ENCODE measurements at places on chromosomes 12 and 14.

GRCh38 chr12:69341328-69341727 lies 6.9 kb upstream of the LYZ start:
- no peak for DNase-seq

GRCh38 chr14:58428118-58428683 lies 682 bp downstream of the KIAA0586 start:
- DNase-seq, result peak; percentile 33

GRCh38 chr14:92276074-92276473 lies 46.9 kb upstream of the SLC24A4 start:
- DNase-seq, result no peak

GRCh38 chr12:46260124-46260912 lies 8.5 kb downstream of the SLC38A1 start:
- DNase-seq, result no peak

DNA sequence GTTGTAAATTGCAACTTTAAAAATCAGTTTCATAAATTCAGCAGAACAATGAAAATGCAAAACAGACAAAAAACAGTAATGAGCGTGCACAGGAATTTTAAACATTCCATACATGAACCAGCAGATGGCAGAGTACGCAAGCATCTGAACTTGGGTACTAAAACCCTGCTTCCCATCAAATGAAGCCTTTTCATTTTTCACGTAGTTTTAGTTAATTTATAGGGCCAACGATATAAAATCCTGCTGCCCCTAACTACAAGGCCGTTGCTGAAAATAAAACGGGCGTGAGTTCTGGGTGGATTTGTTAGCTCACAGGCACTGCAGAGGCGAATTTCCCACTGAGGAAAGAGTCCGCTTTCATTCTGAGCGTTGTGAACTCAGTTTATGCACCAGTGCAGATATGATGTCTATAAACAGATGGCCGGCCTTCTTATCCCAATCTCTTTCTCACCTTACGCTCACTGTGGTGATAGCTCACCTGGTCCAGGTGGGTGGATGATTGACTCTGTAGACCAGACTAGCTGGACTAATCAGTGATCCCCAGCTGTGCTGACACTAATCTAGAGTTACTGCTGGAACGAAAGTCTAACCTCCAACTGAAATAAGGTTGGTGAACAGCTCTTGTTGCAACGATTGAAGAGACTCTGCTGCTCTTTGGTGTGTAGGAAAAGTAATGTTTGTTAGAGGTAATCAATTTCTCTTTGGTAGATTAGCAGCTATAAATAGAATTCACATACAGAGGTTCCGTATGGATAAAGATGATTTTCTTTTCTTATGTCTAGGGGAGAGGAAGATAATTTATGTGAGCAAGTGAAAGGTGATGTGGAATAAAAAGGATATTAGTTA lies 89.2 kb downstream of the PDZRN4 start:
- DNase-seq, result peak; percentile 2

DNA sequence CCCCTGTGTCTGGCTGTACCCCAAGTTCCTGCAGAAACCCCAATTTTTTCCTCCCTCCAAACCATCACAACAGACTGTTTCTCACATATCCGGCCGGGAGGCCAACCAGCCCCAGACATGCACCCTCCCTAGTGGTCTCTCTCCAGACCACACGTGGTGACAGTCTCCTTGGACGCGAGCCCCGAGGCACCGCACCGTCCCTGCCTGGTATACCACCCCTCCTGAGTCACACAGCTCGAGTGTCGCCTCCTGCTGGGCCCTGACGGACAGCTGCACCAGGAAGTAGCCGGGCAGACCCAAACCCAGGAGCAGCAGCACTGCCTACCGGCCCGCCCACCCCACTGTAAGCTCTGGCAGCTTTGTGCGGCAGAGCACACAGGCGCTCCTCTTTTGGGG lies 97.4 kb downstream of the RFLNA start:
- no peak for DNase-seq

- no peak for DNase-seq
Measured at GRCh38 chr14:68284333-68284732, 464.8 kb downstream of the RAD51B start.

- DNase-seq, result no peak
Measured at GRCh38 chr12:133220521-133220920, 15.2 kb downstream of the ANHX start.

- DNase-seq, result no peak
Measured at GRCh38 chr14:30443368-30444007, 115.5 kb upstream of the G2E3 start.

GRCh38 chr12:108616941-108617858 lies 16.5 kb downstream of the SELPLG start:
- DNase-seq, result peak; percentile 64

DNA sequence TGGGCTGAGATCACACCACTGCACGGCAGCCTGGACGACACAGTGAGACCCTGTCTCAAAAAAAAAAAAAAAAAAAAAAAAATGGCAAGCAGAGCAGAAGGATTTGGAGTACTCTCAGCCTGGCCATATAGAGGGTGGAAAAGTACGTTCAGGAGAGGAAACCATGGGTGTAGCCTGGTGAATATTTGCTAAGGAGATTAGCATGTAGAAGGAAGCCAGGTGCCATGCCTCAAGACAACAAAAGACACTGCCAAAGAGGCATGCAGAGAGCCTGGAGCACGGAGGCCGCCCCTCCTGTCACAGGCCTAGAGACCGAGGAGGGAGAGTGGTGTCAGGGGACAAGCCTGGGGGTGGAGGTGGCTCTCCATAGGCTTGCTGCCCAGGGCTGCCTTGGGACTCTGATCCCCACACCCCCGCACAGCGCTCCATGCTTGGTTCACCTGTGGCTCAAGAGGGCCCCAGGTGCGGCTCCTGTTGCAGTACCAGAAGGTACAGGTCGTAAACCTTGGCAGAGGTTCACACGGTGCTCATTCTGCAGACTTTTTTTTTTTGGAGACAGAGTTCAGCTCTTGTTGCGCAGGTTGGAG lies 27.9 kb upstream of the DEGS2 start:
- no peak for DNase-seq

DNA sequence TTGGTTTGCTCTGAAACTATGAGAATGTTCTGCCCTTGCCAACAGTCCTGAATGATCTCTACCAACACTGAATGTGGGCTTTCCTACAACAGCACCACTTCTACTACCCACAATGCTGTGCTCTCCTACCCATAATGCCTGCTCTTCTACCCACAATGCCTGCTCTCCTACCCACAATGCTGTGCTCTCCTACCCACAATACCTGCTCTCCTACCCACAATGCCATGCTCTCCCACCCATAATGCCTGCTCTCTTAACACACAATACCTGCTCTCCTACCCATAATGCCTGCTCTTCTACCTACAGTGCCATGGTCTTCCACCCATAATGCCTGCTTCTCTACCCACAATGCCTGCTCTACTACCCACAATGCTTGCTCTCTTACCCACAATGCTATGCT lies 92.3 kb downstream of the KCNK13 start:
- DNase-seq, result no peak

DNA sequence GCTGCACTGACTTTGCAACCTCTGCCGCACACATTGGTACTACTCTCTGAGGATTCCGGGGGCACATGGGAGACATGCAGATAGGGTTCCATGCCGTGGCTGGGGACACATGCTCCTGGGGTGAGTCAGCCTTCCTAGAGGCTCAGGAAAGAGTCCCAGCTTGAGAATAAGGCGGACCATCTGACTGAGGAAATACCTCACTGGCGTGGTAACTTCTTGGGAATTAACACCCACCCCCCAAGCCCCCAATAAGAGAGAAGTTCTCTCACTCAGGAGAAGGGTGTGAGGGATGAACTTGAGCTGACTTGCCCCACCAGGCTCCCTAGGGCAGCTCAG lies 23.2 kb downstream of the PLXNC1 start:
- no peak for DNase-seq

DNA sequence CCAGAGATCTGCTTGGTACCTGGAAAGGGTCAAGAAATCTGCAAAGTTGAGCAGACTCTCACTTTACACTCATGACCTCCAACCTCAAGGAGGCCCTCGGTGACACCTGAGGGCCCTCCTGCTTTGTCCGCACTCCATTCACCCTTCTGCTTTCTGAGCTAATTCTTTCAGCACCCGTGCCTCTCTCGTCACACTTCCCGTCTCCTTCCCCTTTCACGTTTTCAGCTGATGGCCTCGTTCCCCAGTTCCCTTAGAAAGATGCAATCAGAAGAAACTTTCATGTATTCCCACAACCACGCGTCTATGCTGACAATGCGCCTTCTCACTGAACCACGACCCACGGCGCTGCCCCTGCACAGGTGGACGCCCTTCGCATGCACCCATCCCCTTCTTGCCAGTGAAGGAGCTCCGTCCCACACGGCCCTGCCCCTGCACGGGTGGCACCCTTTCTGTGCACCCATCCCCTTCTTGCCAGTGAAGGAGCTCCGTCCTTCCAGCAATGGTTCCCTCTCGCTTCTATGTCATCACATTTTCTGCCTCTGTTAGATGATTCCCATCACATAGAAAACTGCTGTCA lies 340.1 kb upstream of the FKBP4 start:
- no peak for DNase-seq

- DNase-seq, result no peak
Measured at GRCh38 chr14:39303115-39303514, 69.4 kb downstream of the MIA2 start.

DNA sequence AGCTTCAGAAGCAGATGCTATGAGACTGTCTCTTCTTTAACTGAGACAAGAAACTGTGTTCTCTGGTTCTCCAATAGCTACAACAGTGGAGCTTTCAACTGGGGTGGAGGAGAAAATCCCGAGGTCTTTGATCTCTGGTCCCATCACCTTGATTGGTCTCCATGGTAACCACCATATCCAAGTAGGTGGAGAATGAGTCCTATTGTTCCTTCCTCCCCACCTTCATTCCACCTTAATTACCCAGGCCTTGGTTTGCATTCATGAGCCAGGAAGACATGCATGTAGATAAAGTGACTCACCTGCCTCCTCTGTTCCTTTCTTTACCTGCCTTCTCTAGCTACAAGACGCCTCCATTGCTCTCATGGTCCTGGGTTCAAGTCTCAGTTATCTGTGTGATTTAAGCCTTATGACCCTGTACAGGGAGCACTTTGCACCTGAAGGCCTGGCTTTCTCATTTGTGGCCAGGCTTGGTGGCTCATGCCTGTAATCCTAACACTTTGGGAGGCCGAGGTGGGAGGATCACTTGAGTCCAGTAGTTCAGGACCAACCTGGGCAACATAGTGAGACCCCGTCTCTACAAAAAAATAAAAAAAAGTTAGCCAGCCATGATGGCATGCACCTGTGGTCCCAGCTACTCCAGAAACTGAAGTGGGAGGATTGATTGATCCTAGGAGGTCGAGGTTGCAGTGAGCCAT lies 157.7 kb upstream of the TBX3 start:
- DNase-seq, result no peak

- DNase-seq, result no peak
Measured at GRCh38 chr12:104656383-104656782, 199.6 kb downstream of the CHST11 start.

GRCh38 chr14:23094666-23095195 lies at the start of gene ACIN1:
TSS of gene ACIN1 (minus strand) at chr14:23095136. CDS start at chr14:23095112, 24 bp downstream.
- no peak for DNase-seq

GRCh38 chr14:69190191-69190590 lies 1.1 kb upstream of the EXD2 start:
- DNase-seq, result no peak

- no peak for DNase-seq
Measured at GRCh38 chr14:104085032-104085888, at the start of gene ASPG. TSS of gene ASPG (plus strand) at chr14:104085700. CDS start at chr14:104085771, 71 bp downstream.

GRCh38 chr14:104037903-104038302 lies 47.6 kb upstream of the ASPG start:
- no peak for DNase-seq

DNA sequence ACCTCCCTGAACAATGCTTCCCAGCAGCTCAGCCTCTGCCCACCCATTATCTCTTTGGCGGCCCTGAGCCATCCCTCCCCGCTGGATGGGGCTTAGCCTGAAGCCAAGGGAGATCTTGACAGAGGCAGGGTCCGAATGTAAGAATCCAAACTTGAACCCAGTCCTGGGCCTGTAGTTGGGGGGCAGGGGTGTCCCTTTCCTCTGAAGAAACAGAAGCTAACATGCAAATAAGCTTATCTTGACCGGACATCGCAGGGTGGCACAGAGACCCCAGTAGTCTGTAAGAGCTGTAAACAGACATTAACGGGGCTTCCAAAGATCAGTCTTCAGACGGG lies 6.0 kb downstream of the DLK1 start:
- no peak for DNase-seq

GRCh38 chr14:21748869-21749303 lies 75.3 kb upstream of the OR4E1 start:
- DNase-seq, result peak; percentile 50

GRCh38 chr14:28300356-28300755 lies 466.2 kb upstream of the FOXG1 start:
- no peak for DNase-seq

- no peak for DNase-seq
Measured at GRCh38 chr12:50699940-50700339, 64.0 kb upstream of the ATF1 start.

DNA sequence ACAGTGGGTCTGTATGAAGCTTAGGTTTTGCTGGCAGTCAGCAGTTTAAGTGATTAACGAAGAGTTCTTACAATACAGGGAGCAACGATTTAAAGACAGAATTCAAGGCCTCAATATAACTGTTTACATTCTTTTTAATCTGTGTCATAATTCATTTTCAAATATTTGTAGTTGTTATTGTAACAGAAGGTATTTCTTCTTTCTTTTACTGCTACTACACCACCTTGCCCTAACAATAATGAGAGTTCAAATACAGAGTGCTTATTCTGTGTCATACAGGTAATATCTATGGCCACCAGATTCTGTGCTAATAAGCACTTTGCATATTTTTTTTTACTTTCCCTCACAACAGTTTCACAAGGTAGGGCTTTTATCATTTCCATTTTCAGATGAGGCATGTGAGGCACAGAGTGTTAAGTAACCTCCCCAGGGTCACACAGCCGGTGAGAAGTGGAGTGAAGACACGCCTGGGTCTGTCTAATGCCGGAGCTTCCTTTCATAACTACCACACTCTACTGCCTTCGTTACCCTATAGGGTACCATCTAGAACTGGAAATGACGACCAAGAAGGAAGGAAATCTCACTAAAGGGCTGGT lies 81.9 kb downstream of the PELI2 start:
- DNase-seq, result no peak

GRCh38 chr14:55111122-55111708 lies 17.8 kb upstream of the LGALS3 start:
- no peak for DNase-seq

GRCh38 chr12:110077800-110078199 lies 29.5 kb upstream of the C12orf76 start:
- DNase-seq, result no peak

GRCh38 chr12:8948701-8949341 lies 624 bp downstream of the M6PR start:
- no peak for DNase-seq

DNA sequence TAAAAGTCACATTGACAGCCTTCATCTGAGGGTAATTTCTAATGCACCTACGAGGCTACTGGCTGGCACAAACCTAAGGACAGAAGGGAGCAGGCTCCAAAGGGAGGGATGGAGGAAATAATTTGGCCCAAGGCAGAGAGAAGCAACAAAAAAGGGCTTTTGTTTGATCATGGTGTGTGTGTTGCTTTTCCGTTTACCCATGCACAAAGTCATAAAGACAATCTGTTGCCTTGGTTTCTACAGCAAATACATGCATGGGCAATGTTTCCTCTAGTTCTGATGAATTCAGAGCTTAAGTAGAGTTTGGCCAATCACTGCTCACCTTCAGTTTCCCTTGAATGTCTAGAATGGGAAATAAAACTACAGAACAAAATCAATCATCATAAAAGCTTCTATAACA lies 262.5 kb upstream of the CAND1 start:
- DNase-seq, result no peak

All from CD4-positive, alpha-beta memory T cell (primary cell).